IMR-90 (cell line): ENCODE measurements at places on chromosomes 7 and 10. TPM values are rescaled to one million over a fixed set of nuclear protein-coding genes. Genes with fewer than 3 reads are reported as not detected.

Gene ZCCHC24
- total RNA-seq: 12.2 and 15.1 TPM in 2 replicates

Gene TUBB8
- total RNA-seq: not detected in 2 replicates

Gene FAM237B
- not detected in 2 replicates for total RNA-seq

Gene LIPF
- total RNA-seq: not detected in 2 replicates
